ENCODE measurements at places on chromosomes 1 and 21.

DNA sequence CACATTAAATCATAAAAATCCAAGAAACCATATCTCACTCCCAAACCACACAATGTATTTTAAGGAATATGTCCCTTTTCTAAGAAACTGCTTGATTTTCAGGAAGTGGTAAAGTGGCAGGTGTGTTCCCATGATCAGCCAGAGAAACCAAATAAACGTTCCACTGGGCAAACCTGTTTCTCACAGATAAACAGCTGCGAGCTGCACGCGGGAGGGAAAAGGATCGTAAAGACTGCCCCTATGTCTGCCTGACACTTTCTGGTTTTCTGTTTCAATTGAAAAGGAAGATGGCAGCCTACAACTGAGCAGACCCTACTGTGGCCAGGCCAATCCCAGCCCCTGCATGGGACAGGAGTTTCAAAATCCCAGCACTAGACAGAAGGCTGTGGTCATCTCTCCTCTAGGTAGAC, 36.6 kb downstream of the HIVEP3 start:
- peak; percentile 99 for DNase-seq

- no peak for DNase-seq
Measured at GRCh38 chr1:233627823-233628222, 13.9 kb downstream of the KCNK1 start.

GRCh38 chr1:164576291-164577271, 17.6 kb downstream of the PBX1 start:
- no peak for DNase-seq

- no peak for DNase-seq
Measured at GRCh38 chr21:26918323-26919079, 48.4 kb downstream of the ADAMTS5 start.

DNA sequence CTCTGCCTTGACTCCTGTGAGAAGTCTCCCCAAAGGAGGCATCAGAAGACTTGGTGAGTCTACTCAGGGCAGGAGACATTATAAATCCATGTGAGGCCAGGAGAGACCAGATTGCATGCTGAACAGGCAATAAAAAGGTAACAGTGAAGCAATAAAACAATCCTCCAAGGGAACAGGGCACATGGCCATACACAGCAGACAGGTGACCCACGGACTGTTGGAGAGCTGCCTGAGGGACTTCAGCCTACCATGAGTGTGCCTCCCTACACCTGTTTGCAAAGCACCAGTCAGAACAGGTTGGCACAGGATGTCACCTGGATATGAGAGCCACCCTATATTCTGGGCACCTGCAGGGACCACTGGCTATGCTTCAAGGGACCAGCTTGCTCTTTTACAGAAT, 67.6 kb downstream of the MAB21L3 start:
- DNase-seq = peak; percentile 82

Measured in NCI-H2029 treated with DMSO at 0.1 percent for 48 hours (cell line).